Stimulated activated CD4-positive, alpha-beta T cell treated with anti-CD3 and anti-CD28 coated beads, Interleukin-15, amount 100 ng/mL, for 1 hour (primary cell): ENCODE measurements at places on chromosomes 6 and 20.

DNA sequence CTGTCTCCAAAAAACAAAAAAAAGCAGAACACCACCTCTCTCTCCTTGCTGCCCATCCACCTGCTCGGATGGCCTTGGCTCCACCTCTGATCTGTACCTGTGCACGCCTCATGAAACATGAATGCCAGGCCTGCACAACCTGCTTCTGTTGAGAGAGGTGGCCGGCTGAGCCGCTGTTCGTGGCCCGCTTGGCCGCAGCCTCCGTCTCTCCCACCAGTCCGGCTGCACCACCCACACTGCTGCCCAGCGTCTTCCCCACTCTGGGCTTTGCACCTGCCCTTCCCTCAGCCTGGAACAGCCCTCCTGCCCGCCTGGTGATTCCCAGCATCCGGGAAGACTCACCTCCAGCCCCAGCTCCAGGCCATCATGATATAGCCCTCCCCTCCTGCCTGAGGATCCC is 12.2 kb upstream of the ZBTB46 start:
- DNase-seq: no peak

DNA sequence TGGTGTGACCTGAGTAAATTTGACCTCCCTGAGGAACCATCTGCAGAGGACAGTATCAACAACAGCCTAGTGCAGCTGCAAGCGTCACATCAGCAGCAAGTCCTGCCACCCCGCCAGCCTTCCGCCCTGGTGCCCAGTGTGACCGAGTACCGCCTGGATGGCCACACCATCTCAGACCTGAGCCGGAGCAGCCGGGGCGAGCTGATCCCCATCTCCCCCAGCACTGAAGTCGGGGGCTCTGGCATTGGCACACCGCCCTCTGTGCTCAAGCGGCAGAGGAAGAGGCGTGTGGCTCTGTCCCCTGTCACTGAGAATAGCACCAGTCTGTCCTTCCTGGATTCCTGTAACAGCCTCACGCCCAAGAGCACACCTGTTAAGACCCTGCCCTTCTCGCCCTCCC is 24.3 kb downstream of the GTSF1L start:
- no peak for DNase-seq

DNA sequence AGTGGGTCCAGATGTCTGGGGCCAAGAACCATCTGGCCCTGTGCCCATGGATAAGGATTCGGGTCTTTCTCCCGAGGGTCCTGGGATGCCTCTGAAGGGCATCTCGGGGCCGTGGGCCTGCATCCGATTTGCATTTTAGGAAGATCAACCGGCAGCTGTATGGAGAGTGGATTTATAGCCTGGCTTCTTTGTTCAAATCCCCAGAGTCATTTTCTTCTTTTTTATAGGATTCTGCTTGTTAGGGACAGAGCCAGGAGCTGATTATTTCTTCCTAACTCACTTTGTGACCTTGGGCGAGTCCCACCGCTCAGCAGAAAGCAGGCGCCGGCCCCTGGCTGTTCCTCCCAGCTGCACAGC is 52.9 kb upstream of the APCDD1L start:
- DNase-seq: no peak

DNA sequence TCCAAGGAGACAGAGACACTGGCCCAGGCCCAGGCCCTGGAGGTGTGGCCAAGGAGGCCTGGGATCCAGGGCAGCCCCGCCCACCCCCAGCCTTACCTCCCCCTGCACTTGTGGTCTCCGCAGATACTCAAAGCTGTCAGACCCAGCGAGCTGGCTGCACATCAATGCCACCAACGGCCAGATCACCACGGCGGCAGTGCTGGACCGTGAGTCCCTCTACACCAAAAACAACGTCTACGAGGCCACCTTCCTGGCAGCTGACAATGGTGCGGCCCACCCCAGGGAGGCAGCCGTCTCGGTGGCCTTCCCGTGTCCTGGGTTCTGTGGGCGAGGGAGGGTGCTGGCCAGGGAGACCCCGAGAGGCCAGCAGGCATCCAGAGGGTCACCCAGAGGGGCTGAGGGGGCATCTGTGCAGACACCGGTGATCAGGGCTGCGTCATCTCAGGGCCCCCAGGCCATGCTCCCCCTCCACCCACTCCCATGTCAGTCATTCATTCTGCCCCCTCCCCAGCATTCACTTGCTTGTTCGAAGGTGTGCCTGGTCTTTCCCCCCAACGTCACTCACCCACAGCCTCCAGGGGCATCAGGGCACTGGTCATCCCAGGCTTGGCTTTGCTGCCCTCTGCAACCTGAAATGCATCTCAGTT is 141.3 kb downstream of the TAF4 start:
- no peak for DNase-seq

DNA sequence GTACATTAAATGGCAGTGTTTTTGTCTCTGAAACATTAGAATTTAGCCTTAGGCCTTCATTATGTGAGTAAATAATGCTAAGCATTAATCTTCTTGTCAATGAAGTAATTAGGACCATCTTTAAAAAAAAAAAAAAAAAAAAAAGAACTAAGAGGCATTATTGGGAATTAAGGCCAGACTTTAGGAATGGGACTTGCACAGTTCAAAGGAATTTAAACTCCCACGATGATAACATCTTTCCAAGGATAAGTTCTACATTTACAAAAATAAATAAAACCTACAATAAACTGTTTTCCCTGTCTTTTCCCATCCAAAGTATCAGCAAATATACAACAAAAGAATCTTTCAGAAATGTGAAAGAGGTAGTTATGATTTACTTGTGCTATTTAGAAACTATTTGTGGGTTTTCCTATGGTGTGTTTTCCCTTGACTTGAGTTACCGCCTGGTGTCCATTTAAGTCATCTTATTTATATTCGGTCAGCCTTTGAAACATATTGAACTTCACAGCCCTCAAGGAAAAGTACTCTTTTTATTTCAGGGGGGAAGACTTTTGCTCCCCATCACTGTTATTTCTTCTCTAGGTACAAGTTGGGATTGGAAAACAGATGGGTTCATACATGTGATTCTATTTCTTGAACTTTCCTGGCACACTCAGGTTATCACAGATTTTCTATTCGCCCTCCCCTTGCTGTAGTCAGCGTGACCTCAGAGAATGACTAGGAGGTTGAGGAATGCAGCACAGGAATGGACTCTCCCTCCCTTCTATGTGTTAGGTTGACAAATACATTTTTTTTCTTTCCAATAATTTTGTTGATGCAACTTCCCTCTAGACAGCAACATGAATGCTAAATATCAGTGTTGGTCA is 13.6 kb downstream of the STMND1 start:
- no peak for DNase-seq

- DNase-seq: no peak
Measured at GRCh38 chr6:138925806-138926205, 62.2 kb downstream of the REPS1 start.

- no peak for DNase-seq
Measured at GRCh38 chr6:133242637-133243585, 1.8 kb downstream of the EYA4 start.

DNA sequence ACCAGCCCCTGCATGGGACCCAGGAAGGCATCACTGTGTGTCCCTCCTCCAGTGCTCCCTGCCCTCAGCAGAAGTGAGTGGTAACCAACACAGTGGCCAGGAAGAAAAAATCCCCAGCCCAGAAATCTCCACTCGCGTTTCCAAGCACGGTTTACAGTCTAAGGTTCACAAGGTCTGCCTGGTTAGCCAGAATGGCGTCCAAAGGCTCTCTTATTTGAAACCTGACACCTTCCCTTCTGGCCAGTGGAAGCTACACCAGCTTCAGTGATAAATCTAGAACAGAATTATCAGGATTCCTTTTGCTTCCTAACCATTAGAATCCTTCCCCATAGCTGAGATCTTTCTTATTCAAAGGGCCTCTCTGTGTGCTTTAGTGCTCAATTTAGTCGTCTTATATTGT is 9.2 kb downstream of the LY86 start:
- DNase-seq: no peak
